ENCODE measurements at places on chromosomes 3 and 15.

DNA sequence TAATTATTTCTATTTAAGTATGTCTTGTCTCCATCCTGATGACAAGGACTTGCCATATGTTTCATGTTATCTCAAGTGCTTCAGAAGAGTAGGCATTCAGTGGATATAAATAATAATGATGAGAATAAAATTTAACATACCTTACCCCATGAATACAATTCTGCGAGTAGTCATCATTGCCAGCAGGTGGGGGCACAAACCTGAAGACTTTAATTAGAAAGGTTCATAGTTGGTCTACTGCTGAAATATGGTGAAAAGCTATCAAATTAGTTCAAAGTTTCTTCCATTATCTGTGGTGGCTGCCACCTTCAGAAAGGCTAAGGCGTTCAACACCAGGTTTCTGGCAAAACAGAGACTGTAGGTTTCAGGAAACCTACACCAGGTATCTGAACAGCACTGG, 100.9 kb downstream of the P3H2 start:
- DNase-seq, result no peak

DNA sequence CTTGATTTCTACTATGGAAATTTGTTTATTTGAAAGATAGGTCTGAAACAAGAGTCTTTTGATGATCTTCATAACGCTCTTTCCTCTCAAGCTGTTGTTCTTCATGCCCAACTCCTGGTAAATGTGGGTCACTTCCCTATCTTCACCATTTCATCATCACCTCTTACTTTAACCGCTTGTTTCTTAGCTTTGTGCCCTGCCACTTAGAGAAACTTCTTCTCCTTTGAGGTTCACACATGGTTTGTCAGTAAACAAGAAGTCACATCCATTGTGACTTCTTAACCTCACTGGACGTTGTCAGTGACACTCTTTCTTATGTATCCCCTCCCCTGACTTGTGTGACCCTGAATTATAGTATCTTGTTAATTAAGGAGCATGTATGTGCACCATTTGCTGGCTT, 16.9 kb upstream of the P2RY13 start:
- DNase-seq, result no peak

DNA sequence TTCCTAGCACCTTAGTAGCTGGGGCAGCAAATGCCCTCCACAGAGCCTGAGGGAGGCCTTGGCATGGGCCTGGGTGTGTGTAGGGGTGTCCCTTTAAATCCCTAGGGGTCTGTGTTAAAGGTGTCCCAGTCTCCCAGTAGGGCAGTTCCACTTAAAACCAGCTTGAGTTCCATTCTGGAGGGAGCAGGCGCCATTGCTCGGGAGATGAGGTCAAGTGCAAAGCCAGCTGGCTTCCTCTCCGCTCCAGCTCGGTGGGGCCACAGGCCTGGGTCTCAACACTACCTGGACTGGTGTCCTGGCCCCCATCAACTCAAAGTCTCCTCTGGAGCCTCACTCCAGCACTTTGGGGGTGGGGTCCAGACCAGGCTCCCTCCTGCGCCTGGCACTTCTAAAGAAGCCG, 25.2 kb downstream of the FEM1B start:
- DNase-seq, result no peak

GRCh38 chr3:123637131-123637530, 52.3 kb upstream of the HACD2 start:
- DNase-seq, result no peak

- DNase-seq, result no peak
Measured at GRCh38 chr3:186340204-186340603, 21.8 kb downstream of the DGKG start.

All from stimulated activated CD4-positive, alpha-beta T cell treated with anti-CD3 and anti-CD28 coated beads, Interleukin-1b, Interleukin-23, amount 100 ng/mL, for 1 hour (primary cell).